ENCODE measurements at places on chromosomes 4 and X. TPM values are rescaled to one million over a fixed set of nuclear protein-coding genes. Genes with fewer than 3 reads are reported as not detected.

Gene RPS6KA6
- 11.2 TPM for total RNA-seq

Gene F8A1
- total RNA-seq: 7.7 TPM

Gene AMBN
- total RNA-seq: not detected

Gene HEPH
- 161 TPM for total RNA-seq

Gene FAM53A
- total RNA-seq: 5.2 TPM

Gene WDFY3
- 55.9 TPM for total RNA-seq

Gene STPG2
- total RNA-seq: 0.24 TPM
